ENCODE measurements at places on chromosomes 5 and 9. TPM values are rescaled to one million over a fixed set of nuclear protein-coding genes. Genes with fewer than 3 reads are reported as not detected.

Gene CEL
- polyA plus RNA-seq, result 0.49 TPM

Gene F2RL1
- 0.15 TPM for polyA plus RNA-seq

DNA sequence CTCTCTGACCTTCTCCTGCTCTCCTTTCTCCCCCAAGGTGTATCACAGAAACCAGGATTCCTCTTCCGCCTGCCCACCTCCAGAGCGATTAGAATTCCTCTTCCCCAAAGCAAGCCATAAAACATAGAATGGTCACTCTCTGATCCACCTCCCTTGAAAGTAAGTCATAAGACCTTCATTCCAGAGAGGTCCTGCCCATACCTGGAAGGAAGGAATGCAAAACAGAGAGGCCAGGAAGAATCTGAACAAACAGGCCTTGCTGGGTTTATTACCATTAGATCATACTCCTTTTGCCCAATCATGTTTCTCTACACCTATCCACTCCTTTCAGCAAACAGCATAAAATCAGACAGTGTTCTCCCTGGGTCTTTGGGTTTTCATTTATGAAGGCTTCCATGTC, 21.0 kb downstream of the CDKL3 start:
- no peak for DNase-seq

Gene CATSPER3
- polyA plus RNA-seq, result 0.43 TPM

- DNase-seq, result no peak
These were observed 107.6 kb downstream of the GRIA1 start for GRCh38 chr5:153598099-153598498.

DNA sequence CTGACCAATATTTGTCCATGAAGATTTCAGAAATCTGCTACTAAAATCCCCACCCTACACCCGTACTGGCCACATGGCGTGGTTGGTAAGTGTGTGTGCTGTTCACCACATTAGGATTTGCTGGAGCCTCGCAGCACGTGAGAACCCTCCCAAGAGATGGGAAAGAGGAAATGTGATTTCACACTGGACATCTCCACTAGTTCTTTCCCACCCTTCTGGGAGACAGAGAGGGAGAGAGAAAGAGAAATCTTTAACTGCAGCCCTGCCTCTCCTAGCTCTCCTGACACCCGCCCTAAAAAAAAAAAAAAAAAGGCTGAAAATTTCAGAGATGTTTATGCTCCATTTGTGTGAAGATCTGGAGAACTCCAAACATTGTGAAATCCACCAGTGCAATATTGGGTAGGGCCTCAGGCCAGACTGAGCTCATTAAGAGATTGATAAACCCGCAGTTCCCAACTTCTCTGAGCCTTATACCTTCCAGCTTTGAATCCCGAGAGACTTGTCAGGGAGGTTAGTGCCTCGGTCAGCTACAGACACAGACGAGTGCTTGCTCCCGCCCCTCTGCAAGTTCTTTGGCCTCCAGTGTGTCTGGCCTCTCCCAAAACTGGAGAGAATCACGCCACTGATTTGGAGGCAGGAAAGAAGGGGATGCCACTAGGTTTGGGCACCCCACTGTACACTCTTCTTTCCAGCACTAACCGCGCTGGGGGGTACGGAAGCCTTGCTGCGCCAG, 1.9 kb downstream of the SPRY4 start:
- DNase-seq, result no peak

Gene WDR31
- 2.0 TPM for polyA plus RNA-seq

DNA sequence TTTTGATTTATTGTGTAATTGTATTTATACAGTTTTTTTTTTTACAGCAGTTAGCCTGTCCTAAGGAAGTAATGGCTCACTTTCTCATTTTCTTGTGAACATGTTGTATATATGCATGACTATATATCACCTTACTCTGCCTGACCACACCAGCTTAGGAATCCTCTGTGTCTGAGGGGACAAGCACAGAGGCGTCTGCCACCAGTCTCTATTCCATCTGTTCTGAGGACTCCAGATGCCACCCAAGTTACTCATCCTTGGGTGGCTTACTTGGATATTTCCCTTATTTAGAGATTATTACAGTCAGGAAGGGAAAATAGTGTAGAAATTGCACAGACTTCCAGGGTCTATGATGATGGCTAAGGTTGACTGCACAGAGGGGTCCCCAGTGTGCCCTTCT, 256.3 kb upstream of the C9orf72 start:
- no peak for DNase-seq

GRCh38 chr5:367358-368130, 46.0 kb downstream of the AHRR start:
- no peak for DNase-seq

DNA sequence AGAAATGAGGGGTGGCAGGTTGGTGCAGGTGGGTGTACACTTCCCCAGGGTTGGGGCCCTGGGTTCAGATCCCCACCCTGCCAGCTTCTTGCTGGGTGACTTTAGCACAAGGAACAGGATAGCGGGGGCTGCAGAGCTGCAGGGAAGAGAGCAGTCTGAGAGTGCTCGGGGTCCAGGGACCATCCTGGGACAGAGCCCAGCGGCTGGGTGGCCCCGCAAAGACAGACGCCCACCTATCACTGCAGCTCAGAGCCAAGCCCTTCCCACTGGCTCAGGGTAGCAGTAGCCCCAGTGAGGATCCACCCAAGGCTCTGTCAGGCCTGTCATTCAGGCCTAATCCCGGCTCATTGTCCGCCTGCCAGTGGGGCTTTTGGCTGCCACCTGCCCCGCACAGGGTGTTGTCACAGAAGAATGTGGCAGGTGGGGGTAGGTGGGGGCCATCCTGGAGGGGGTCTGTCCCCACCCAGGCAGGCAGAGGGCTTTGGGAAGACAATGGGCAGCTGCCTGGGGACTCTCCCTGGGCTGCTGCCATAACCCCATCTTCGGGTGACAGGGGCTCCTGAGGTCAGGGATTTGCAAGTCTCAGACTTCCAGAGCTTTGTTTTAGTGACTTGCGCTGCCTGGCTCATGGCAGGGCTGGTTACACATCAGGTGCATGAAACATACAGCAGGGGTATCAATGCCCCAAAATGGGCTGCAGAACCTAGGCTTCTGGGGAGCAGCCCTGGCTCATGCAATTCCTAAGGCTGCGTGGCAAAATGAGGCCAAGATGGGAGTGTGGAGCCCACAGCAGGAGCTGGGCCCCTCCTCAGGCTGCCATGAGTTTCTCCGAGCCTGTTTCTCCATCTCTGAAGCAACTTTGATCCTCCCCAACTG, 52.1 kb downstream of the BARX1 start:
- no peak for DNase-seq

Gene NPM1
- polyA plus RNA-seq, result 2,997 TPM

Gene LRRC19
- not detected for polyA plus RNA-seq

Gene TNC
- 648 TPM for polyA plus RNA-seq

Gene HK3
- polyA plus RNA-seq, result not detected

- no peak for DNase-seq
These were observed 60.2 kb downstream of the MELK start for GRCh38 chr9:36632892-36633291.

DNA sequence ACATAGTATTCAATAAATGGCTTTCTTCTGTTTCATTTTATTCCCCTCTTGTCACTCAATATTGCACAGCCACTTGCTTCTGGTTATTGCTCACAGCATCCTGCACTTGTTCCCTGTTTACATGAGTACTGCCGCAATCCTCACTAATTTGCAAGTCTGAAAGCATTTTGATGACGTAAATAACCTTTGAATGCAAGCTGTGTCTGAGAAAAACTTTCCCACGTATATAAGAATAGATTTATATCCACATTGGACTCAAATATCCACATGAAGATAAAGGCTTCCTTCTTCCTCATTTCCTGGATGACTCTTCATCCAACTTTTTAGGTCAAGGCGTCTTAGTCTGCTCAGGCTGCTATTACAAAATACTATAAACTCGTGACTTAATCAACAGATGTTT, 88.2 kb upstream of the DAP start:
- no peak for DNase-seq

DNA sequence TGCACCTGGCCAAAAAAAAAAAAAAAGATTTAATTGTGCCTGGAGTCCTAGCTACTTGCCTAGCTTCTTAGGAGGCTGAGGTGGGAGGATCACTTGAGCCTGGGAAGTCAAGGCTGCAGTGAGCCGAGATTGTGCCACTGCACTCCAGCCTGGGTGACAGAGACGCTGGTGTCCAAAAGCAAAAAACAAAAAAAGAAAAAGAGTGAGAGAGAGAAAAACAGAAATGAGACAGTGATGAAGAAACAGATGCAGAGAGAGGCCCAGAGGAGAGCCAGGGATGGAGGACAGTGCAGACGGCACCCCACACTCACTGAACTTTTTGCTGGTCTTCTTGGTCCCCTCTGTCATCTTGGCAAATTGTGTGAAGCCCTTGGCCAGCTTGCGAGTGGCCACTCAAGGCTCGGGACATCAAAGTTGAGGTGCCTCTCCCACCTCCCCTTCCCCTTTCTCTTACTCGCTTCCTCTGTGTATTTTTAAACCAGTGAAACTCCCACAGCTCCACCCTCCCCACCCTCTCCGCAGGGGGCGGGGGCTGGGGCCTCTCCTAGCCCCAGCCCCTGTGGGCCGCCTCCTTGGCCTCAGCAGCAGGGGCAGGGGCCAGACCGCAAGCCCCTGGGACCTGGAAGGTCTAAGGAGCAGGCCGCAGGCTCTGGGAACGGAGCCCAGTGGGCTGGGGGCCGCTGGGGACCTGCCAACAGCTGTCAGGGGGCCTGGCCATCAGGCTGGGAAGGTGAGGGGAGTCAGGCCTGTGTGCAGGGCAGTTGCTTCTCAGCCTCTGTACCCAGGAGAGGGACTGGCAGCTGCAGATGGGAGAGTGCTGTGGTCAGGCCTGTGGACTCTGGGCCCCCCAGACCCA, at the start of gene SH2D3C:
TSS of gene SH2D3C (minus strand) at position 387 of the 856 bp plus-strand sequence. CDS start at position 348, 39 bp downstream.
- no peak for DNase-seq

Gene RAD17
- 23.2 TPM for polyA plus RNA-seq

GRCh38 chr5:65479527-65479926, 2.2 kb downstream of the ADAMTS6 start:
- no peak for DNase-seq

Gene BDP1
- 8.3 TPM for polyA plus RNA-seq

Gene SLC25A2
- not detected for polyA plus RNA-seq

DNA sequence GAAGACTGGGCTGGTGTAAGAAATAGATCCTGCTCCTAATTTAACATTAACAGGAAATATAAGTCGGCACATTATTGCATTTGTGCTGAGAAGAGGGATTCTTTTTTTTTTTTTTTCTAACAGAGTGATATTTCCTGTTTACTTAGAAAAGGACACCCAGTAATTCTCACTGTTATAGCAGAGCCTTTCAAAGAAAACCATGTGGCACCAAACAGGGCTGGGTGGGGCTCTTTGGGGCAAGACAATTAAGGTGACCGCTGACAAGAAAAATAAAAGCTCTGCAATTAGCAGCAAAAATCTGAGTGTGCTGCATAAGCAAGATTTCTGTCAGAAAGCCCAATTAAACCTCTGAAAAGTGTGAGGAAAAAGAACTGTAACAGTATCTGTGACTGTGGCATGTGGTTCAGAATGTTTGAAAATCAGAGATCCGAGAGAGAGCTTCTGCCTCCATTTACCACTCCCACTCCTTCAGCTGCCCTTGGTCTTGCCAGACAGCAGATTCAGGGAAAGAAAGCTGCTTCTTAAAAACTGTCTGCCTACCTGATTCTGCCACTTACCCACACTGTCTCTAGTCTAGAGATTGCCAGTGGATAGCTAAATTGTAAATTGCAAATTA, 77.1 kb upstream of the IQGAP2 start:
- DNase-seq, result no peak

GRCh38 chr5:120146787-120147186, 317.3 kb upstream of the PRR16 start:
- no peak for DNase-seq

- DNase-seq, result no peak
These were observed 16.9 kb upstream of the FER start for GRCh38 chr5:108730617-108731340.

Gene GRAMD2B
- 122 TPM for polyA plus RNA-seq

DNA sequence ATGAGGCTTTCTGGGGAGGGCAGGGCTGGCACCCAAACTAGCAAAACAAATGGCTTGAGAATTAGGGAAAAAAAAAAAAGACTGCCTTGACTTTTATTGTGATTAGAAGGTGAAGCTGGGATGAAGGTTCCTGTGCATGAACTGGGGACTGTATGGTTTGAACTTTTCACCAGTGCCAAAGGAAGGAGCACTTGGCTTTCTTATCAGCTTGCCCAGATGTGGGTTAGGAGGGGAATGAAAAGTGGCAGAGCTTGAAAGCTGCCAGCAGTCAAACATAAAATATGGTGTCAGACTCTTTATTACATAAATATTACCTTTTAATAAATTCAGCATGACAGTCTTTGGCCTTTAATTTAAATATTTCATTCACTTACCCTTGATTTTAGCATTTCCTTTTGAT, 182.5 kb downstream of the PSAT1 start:
- DNase-seq, result no peak

Gene PCDHA12
- not detected for polyA plus RNA-seq

GRCh38 chr9:136838314-136839228, 3.7 kb upstream of the AJM1 start:
- no peak for DNase-seq

DNA sequence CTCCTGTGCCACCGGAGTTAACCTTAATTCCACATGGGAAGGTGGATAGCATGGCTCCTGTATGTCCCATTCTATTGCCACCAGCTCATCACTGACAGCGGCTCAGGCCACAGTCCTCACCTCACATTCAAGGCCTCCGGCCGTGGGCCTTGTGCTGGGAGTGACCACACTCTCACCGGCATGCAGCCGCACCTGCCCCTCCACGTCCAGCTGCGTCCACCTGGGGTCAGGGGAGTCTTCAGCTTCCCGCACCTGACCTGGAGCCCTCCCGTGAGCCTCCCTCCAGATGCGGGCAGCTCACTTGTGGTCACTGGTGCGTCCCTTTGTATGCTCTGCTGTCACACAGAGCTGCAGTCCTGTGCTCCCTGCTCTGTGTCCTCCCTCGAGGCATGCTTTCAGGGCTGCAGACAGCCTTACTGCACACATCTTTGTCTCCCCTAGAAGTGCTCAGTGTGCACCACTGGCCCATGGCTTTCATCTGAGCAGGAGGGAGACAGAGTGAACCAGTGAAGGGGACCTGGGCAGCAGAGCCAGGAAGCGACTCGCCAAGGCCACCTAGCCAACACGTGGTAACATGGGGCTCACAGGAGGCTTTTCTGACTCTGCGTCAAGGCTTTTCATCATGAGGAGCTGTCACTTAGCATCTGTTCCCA, 210.1 kb downstream of the ERCC6L2 start:
- no peak for DNase-seq

GRCh38 chr5:171629628-171630349, 155.8 kb upstream of the SMIM23 start:
- DNase-seq, result no peak

Gene SYK
- polyA plus RNA-seq, result not detected

GRCh38 chr5:60223342-60223741, 329.8 kb upstream of the PDE4D start:
- DNase-seq, result no peak

GRCh38 chr5:160083501-160083900, 35.7 kb downstream of the PWWP2A start:
- no peak for DNase-seq

DNA sequence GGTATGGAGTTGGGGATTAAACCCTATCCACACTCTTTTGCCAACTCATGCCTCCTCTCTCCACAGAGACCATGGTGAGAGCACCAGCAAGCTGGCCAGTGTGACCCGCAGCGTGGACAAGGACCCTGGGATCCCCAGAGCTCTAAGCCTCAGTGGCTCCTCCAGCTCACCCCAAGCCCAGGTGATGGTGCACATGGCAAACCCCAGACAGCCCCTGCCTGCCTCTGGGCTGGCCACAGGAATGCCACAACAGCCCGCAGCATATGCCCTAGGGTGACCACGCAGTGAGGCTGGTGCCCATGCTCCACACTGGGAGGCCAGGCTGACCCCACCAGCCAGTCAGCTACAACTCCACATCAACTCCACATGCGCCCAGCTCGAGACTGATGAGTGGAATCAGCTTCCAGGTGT, 11.5 kb upstream of the CARD19 start:
- DNase-seq, result no peak
